ENCODE measurements at places on chromosomes 3 and 15.

DNA sequence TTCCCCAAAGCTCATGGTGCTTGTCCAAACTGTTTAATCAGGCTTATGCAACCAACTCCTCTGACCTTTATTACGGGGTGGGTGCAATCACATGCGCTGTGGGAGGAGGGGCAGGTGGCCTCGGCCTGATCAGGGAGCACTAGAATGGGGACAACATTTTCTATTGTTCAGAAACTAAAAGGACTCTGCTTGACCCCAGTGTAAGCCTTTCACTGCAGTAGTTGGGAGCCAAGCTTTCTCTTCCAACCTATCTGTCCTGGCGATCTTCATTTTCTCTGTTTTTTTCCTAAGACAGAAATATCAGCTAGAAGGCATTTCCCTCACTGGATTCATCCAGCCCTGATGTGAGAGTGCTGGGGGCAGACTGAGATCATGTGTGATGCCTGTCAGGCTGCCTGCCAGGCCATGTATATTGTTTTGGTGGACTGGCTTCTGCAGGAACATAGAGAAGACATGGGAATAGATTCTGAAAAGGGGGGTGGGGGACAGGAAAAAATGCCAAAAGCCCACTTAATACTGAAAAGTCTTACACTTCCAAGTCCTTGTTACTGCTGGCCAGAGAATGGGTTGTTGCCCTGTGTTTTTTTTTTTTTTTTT lies 627.0 kb upstream of the TBL1XR1 start:
- no peak for DNase-seq

GRCh38 chr15:66780973-66781718 lies 79.1 kb downstream of the SMAD6 start:
- no peak for DNase-seq

DNA sequence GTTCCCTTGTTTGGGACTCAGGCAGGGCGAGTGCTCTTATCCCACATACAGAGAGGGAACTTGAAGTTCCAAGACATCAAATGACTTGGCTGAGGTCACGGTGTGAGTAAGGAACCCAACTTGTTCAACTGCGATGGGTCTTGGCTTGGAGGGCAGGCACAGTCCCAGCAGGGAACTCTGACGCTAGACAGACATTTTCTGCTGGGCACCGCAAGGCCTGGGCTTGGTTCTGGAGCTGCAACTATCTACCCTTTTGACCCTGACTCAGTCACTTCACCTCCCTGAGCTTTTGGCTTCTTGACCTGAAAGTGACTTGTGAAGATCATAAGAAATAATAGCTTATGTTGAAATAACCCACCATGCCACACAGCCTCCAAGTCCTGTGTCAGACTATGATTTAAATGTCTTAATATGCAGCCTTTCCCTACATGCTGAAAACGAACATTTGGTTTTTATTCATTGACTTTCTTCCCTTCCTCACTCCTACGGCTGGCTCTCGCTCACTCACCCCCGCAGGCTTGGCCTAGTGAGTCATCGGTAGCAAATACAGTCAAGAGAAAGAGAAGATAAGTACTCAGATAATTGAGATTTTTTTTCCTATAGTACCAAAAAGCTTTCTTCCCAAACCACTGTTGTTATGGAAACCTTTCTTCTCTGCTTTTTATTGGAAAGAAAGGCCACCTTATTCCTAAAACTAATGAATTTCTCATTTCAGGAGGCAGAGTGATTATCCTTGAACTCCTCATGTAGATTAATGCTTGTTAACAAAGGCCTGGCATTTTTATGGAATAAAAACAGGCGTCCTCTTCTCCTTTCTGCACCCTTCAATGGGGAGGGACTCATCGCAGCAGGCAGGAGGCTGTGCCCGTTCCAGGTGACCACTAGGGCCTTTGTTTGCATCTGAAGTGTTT lies 178.4 kb downstream of the ATP10A start:
- DNase-seq, result no peak

- DNase-seq, result no peak
Observed at GRCh38 chr15:75064846-75065245, 41.5 kb downstream of the PPCDC start.

- no peak for DNase-seq
Observed at GRCh38 chr3:48919215-48920138, 835 bp downstream of the ARIH2 start.

GRCh38 chr15:99385865-99386264 lies 134.6 kb downstream of the LRRC28 start:
- no peak for DNase-seq

DNA sequence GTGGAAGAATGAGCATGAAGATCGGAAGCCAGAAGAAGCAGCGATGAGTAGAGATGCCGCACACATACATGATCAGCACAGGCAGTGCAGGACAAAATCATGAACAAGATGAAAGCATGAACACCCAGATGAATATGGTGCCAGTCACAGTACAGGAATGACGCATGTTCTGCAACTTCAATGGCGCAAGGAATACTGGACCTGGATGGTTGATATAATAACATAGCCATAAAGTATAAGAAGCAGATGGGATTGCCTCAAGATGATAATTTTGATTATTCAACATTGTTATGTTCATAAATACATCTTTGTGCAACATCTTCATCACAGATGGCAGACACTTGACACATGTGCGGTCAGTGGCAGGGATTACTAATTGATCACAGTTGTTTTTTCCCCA lies 59.7 kb upstream of the SLCO3A1 start:
- DNase-seq, result no peak

DNA sequence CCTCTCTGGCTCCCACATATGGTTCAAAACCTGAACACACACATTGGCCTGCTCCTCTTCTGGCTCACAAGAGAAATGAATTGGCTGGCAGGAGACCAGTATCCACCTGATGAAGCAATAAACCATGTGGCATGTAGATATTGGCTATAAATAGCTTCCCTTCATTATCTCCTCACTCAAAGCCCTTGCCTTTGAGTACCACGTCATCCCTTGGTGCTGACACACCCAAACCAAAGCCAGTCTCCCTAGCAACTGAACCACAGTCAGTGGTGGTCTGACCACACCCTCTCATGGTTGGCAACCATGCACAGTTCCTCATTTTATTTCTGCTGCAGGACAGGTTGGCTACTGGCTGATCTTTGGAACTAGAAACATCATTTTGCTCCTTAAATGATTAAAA lies 98.8 kb downstream of the ZNF621 start:
- no peak for DNase-seq

GRCh38 chr15:100235030-100235617 lies 106.7 kb downstream of the ADAMTS17 start:
- DNase-seq, result no peak

DNA sequence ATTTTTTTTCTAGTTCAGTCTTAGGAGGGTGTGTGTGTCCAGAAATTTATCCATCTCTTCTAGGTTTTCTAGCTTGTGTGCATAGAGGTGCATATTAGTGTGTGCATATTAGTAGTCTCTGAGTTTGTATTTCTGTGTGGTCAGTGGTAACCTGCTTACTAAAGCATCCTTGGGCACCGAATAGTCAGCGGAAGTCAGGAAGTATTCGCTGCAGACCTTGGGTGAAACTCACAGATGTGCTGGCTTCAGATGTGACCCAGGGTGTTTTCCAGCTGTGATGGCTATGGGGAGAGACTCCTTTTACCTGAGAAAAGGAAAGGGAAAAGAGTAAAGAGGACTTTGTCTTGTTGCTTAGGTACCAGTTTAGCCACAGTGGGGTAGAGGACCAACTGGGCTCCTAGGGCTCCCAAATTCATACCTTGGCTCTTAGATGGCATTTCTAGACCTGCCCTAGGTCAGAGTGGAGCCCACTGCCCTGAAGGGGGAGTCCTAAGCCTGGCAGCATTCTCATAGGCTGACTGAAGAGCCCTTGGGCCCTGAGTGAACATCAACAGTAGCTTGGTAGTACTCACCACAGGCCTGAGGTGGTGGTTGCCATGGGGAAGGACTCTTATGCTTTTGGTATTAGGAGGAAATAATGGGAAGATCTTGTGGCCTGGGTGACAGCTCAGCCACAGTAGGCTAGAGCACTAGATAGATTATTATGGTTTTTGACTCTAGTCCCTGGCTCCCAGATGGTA lies 286.0 kb upstream of the ZPLD1 start:
- no peak for DNase-seq

DNA sequence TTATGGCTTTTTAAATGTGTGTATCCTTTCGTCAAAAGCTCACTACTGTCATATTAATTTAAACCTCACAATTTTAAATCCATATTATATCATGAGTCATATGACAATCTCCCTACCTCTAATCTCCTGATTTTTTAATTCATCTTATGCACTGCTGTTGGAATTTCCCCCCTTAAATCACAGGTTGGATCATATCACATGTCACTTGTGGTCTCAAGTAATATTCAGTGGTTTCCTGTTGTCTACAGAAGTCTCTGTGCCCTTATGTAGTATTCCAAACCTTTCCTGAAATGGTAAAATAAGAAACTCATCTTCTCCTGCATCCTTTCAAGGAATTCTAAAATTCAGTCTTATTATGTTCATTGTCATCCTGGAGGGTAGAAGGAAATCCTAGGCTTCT lies 116.0 kb upstream of the CBLB start:
- DNase-seq, result no peak

- no peak for DNase-seq
Observed at GRCh38 chr3:190371152-190371551, 16.8 kb upstream of the CLDN16 start.

DNA sequence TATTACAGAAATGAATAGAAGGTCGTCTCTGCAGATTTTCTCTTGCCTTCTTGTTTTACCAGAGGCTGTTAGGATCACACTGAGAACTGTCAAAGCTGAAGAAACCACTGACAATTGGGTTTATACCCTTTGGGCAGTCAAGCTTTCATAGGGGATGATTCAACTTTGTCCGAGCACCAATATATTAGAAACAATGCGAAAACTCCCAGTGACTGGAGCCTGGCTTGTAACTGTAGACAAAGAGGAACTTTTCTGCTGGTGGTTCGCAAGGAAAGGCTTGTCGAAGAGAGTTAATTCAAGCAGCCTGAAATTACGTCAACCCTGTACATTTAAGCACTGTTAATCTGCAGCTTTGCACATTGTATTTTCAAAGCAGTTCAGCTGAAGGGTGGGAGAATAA lies 193.2 kb upstream of the ZNF385D start:
- no peak for DNase-seq

DNA sequence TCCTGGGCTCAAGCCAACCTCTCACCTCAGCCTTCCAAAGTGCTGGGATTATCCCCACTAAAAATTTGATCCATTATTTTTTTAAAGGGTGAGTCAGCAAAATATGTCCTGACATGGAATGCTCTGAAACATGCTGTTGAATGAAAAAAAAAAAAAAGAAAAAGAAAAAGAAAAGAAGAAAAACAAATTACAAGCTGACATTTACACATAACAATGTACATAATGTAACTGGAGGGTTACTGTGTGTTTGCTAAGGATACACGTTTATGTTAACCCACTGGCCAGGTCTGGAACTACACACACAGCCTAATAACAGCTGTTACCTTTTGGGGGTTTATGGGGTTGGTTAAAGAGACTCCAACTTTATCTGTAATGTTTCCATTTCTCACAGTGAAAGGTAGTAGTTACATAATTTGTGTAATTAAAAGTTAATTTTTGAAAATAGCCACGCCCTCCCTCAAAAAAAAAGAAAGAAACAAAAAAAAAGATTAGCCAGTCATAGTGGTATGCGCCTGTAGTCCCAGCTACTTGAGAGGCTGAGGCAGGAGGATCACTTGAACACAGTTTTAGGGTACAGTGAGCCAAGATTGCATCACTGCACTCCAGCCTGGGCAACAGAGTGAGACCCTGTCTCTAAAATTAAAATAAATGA lies 3.1 kb upstream of the MESP2 start:
- no peak for DNase-seq

- no peak for DNase-seq
Observed at GRCh38 chr15:44726568-44727484, 9.5 kb upstream of the TRIM69 start.

- DNase-seq, result peak; percentile 50
Observed at GRCh38 chr15:72203507-72203837, 5.9 kb upstream of the GRAMD2A start.

- DNase-seq, result no peak
Observed at GRCh38 chr15:73927003-73927475, 777 bp downstream of the LOXL1 start.

DNA sequence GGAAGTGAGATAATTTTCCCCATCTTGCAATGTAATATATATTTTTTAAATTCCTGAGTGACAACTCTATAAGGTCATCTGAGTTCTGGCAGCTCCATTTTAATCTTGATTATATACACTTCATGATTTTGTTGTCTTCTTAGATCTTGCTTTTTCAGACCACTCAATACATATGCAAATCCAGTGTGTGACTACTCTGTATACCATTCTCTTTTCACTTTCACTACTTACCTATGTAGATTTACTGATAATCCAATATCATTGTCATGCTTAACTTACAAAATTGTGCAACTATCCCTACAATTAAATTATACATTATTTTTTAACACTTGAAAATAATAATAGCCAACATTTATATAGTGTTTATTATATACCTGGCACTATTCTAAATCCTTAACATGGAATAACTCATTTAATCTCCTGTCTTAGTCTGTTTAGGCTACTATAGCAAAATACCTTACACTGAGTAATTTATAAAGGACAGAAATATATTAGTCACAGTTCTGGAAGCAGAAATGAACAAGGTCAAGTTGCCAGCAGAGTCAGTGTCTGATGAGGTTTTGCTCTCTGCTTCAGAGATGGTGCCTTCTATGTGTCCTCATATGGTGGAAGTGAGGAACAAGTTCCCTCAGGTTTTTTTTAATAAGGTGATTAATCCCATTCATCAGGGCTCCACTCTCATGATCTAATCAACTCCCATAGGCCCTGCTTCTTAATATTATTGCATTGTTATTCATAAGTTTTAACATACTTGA lies 338.5 kb downstream of the TUSC7 start:
- no peak for DNase-seq

GRCh38 chr3:197718891-197719290 lies 17.8 kb downstream of the RUBCN start:
- DNase-seq, result no peak

- DNase-seq, result no peak
Observed at GRCh38 chr3:99909714-99910495, 92.2 kb downstream of the CMSS1 start.

DNA sequence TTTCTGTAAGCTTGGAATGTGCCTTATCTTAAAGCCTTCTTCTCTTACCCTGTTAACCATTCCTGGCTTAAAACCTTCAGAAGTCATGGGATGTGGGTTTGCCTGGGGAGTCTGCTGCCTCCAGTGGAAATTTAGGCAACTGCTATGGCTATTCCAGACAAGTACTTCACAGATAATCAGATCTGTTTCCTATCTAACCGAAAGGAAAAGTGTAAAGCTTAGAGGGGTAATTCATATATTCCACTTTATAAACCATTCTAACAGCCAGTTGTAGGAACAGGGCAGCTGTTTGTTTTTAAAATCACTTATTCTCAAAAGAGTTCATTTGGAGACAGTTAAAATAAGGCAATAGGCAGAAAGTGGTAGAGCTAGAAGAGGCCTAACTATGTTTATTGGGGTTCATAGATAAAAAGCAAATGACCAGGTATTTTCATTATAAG lies 219.9 kb downstream of the TCF12 start:
- DNase-seq, result no peak

GRCh38 chr3:15215996-15216395 lies 9.9 kb downstream of the CAPN7 start:
- no peak for DNase-seq

GRCh38 chr15:76982756-76983155 lies 12.2 kb upstream of the PSTPIP1 start:
- DNase-seq, result no peak
